Activated CD8-positive, alpha-beta memory T cell treated with anti-CD3 and anti-CD28 coated beads for 4 hours (primary cell): ENCODE measurements at places on chromosomes 6 and 20.

DNA sequence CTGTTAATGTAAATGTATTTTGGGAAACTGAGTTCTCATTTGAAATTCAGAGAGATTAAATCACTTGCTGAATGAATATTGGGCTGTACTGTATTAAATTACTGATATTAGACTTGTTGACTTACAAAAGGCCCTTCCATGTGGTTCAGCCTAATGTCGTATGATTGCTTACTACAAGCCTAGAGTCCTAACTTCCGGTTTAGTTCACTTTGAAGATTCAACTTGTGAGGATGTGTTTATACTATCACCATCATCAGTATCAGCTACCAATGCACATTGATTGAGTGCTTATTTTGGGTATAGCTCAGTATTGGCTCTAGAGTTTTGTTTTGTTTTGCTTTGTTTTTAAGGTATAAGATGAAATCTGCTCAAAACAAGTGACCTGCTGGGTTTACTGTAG is 48.3 kb downstream of the FAM217A start:
- no peak for DNase-seq

DNA sequence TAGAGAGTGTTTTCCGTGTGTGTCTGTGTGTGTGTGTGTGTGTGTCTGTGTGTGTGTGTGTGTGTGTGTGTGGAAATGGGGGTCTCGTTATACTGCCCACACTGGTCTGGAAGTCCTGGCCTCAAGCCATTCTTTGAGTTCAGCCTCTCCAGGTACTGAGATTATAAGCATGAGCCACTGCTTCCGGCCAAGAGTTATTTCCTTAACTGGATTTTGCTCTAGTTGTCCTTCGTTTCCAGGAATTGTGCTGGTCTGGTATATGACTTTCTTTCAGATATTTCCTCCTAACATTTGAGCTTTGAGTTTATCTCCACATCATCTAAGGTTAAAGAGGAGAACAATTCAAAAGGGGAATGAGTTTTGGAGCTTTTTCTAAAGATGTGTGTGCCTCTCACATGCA is 124.8 kb downstream of the SH3BGRL2 start:
- DNase-seq: no peak

GRCh38 chr6:111540681-111541025 is 57.6 kb upstream of the REV3L start:
- no peak for DNase-seq

GRCh38 chr20:6626805-6627204 is 140.7 kb upstream of the BMP2 start:
- no peak for DNase-seq

DNA sequence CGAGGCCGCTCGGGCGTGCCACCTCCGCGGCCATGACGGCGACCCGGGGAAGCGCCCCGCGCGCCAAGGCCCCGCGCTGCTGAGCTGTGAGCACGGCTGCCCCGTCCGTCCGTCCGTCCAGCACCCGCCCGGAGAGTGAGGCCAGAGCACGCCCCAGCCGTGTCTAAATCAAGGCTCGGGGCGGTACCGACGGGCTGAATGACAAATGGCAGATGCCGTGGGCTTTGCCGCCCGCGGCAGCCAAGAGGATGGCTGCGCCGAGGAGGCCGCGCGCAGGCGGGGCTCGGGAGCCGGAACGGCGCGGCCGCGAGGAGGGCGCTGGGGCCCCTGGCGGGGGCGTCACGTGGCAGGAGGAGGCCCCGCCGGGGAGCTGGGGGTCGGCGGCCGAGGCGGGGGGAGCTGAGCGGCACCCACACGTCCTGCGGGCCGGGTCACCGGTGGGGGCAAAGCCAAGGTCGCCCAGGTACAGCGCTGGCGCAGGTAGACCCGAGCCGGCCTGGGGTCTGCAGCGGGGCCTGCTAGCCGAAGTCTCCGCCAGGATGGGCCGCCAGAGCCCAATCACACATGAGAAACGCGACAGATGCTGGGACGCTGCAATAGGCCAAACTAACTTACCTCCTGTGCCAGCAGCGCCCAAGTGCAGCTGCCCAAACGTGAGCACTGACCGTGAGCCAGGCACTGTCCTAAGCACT is at the start of gene PLAGL1:
PLAGL1 (minus strand) TSS at position 140 of the 692 bp plus-strand sequence. CDS start 60,123 bp downstream, outside the sequence.
- DNase-seq: no peak

- no peak for DNase-seq
These were observed 41.7 kb downstream of the AKIRIN2 start for GRCh38 chr6:87660226-87660911.

- no peak for DNase-seq
These were observed 10.5 kb upstream of the STX11 start for GRCh38 chr6:144139817-144140216.

- DNase-seq: no peak
These were observed 38.3 kb upstream of the ID1 start for GRCh38 chr20:31566658-31567379.

DNA sequence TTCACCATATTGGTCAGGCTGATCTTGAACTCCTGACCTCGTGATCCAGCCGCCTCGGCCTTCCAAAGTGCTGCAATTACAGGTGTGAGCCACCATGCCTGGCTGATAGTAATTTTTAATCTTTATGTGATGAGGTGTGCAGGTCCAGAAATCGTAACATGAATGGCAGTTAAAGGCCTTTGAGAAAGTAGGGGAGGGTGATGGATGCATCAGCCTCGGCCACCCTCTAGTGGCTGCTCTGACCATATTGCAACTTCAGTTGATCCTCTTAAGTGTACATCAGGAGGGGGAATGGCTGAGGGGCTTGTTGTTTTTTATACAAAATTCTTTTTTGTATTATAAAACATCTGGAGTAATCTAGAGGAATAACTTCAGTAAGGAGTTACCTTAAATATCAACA is 193.0 kb downstream of the ZFAND3 start:
- no peak for DNase-seq

DNA sequence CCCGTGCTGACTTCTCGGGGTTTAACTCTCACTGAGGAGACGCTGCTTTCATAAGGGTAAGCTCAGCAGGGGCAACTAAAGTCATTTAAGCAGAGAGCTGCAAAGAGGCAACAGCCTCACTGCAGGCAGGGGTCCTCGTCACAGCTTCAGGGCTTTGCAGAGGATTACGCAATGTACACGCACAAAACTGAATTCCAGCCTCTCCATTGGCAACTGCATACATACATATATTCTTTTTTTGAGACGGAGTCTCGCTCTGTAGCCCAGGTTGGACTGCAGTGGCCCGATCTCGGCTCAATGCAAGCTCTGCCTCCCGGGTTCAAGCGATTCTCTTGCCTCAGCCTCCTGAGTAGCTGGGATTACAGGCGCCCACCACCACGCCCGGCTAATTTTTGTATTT is 2.4 kb downstream of the GMEB2 start:
- DNase-seq: no peak

DNA sequence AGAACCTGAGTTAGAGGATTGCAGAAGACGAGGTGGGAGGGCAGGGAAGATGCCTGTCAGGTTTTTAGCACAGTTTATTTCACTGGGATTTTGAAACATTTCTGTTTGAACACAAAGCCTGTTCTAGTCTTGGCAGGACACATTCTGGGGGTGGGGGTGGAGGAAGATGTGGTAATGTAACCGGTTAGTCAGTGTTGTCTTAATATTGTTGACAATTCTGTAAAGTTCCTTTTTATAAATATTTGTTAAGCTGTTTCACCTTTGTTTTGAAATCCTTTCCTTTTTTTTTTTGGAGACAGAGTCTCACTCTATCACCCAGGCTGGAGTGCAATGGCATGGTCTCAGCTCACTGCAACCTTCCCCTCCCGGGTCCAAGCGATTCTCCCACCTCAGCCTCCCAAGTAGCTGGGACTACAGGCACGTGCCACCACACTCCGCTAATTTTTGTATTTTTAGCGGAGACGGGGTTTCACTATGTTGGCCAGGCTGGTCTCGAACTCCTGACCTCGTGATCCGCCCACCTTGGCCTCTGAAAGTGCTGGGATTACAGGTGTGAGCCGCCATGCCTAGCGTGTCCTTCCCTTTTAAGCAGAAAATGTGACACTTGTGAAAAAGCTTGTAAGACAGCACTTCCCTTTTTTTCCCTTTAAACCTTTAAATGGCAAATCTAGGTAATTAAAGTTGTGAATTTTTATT is 20.2 kb downstream of the SLC9A8 start:
- DNase-seq: no peak

- no peak for DNase-seq
These were observed 34.7 kb upstream of the FAM8A1 start for GRCh38 chr6:17565399-17565798.

- DNase-seq: no peak
These were observed 17.5 kb downstream of the MPC1 start for GRCh38 chr6:166365221-166365620.

GRCh38 chr20:56842056-56842455 is 212.9 kb downstream of the TFAP2C start:
- no peak for DNase-seq

DNA sequence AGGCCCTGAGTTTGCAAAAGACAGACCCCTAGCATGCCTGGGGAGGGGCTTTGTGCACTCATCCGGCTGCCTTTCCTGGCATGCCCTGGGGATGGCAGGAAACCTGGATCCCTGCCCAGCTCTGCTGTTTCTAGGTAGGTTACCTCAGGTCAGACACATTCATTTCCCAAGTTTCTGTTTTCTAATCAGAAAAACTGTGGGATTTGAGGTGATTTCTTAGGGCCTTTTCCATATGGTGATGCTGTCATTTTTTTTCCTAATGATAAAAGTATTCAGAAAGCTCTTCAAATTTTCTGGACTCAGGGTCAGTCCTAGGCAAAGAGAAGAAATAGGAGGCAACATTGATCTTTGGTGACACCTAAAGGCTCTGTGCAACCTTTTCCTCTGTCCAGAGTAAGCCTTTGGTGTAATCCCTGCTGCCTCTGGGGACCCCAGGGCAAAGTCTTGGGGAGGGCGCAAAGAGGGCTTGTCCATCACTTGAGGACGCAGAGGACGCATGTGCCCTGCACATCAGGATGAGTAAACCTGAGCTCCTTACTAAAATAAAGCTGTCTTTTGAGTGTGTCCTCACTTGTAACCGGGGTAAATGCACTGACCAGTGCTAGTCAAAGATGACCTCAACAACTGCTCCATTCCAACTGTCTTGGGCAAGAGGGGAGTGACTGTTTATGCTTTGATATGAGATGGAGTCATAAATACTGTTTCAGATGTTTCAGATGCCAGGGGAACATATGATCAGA is 13.5 kb upstream of the TRAM2 start:
- no peak for DNase-seq

GRCh38 chr6:91710342-91710741 is 1123.5 kb upstream of the MAP3K7 start:
- no peak for DNase-seq

GRCh38 chr6:27565839-27566779 is 93.2 kb upstream of the ZNF184 start:
- no peak for DNase-seq

- DNase-seq: no peak
These were observed 528.9 kb downstream of the MAFB start for GRCh38 chr20:40160097-40160550.

- no peak for DNase-seq
These were observed 58.5 kb downstream of the PRND start for GRCh38 chr20:4780245-4780644.

GRCh38 chr20:63344616-63345327 is 16.4 kb downstream of the CHRNA4 start:
- DNase-seq: no peak

GRCh38 chr20:57381596-57382503 is 9.3 kb upstream of the RBM38 start:
- DNase-seq: peak; percentile 77

GRCh38 chr6:126266664-126267063 is 73.3 kb upstream of the CENPW start:
- no peak for DNase-seq

DNA sequence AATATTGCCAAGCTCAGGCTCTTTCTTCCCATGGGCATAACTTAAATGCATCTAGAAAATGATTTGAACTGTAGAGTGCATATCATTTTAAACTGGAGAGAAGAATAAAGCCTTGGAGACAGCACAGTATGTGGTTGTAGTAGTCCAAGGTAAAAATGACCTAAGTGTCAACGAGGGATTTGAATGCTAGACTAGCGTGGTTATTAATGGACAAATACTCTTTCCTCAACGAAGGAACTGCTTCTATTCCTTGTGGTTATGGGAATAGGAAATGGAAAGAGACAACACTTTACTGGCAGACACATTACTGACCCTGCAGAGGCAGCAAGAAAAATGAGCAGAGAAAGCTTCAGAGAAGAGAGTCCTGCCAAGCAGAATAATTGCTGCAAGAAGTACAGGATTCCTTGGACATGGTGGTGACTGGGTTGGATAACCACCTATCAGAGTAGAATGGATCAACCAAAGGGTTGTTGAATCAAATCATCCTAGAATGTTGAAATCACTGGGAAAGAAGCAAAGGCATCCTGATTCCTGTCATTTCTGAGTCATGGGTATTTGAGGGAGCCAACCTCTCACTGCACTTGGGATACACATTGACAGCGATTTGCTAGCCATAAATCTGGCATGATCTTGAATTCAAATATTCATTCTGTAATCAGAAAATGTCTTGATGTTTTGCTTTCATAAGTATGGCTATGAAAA is 258.1 kb upstream of the EPHA7 start:
- DNase-seq: no peak

GRCh38 chr6:135728589-135728988 is 122.9 kb upstream of the PDE7B start:
- no peak for DNase-seq

GRCh38 chr20:57564180-57564802 is 3.4 kb downstream of the PCK1 start:
- DNase-seq: no peak

- DNase-seq: no peak
These were observed 1.6 kb upstream of the JAG1 start for GRCh38 chr20:10675450-10675848.

DNA sequence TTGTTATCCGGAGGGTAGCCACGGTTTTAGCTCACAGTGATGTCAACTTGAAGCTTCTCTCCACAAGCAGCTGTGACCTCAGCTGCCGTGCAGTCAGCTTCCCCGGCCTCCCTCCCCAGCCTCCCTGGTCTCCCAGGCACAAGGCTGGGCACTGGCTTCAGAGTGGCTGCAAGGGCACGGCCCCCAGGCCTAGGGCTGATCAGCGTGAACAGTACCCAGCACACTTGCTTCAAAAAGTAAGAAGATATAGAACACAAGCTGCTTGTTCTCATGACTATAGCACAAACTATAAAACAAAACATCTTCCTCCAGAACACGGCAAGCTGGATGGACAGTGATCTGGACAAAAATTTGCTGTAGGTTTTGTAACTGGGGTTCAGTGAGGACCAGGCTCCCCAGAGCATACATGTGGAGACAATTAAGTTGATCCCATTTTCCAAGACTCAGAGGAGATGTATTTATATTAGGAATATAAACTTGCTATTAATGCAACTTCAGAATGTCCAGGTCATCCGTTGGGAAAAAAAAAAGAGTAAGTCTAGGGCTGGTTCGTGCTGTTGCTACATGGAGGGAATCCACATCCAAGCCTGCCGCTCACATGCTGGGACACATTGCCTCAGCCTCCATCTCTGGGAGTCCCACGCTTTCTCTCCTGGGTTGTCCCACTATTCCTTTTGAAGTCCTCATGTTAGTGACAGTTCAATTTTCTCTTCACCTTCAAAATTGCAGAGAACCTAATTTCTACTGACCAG is 199.4 kb upstream of the THBS2 start:
- DNase-seq: no peak

- no peak for DNase-seq
These were observed 447.0 kb downstream of the LMBRD1 start for GRCh38 chr6:69349771-69350170.
